G401 (cell line): ENCODE measurements at places on chromosomes 1 and 21. TPM values are rescaled to one million over a fixed set of nuclear protein-coding genes. Genes with fewer than 3 reads are reported as not detected.

The RGS13 gene
- total RNA-seq: not detected in 2 replicates

The DAB1 gene
- total RNA-seq: not detected in 2 replicates

The CYYR1 gene
- not detected in 2 replicates for total RNA-seq

The LRRN2 gene
- total RNA-seq: 0.12 and 0.44 TPM in 2 replicates

The KIF21B gene
- total RNA-seq: 2.9 and 4.7 TPM in 2 replicates

The OR14K1 gene
- not detected in 2 replicates for total RNA-seq

DNA sequence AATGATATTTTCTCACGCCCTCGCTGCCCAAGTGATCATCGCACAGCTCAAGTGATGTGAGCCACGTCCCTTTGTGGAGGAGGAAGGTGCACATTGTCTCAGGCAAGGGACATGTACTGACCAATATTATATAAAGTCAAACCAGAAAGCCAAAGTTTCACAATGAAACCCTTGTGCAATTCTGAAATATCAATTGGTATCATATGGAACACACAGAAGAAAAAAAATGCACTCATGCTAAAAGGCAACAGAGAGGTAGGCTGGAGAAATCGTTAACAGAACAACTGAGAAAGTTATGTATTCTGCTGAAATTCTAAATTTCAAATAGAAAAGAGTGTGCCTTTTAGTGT lies 1.9 kb downstream of the JAM2 start:
- no peak for DNase-seq

- DNase-seq: no peak
These were observed 114.3 kb downstream of the NAV1 start for GRCh38 chr1:201653233-201653632.

DNA sequence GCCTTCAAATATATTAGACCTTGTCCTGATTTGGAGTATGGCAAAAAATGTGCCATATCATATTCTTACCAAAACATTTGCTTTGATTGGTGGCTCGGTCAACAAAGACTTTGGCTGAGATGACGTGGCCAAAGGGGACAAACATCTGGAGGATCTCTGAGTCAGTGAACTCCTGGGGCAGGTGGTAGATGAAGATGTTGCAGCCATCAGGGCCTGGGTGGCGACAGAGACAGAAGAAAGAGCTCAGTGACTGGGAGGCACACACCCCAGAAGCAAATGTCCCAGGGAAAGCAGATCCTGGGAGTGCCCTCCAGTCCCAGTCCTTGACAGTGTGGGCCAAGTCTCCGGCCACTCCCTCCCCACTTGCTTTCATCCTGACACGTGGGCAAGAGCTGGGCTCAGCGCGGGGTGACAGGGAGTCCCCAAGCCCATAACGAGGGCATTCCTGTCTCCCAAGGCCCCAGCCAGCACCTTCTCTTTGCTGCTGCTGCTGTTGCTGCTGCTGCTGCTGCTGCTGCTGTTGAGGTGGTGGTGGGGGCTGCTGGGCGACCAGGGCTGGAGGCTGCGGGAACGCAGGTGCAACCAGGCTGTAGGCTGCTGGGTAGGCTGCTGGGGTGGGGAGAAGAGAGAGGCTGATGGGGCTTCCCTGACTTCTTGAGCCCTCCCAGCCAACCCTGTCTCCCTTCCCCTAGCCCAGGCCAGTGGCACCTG lies 10.7 kb downstream of the CELF3 start:
- DNase-seq: no peak

GRCh38 chr21:17660862-17661261 lies 48.2 kb upstream of the BTG3 start:
- DNase-seq: no peak
